ENCODE measurements at places on chromosomes 5 and 9. TPM values are rescaled to one million over a fixed set of nuclear protein-coding genes. Genes with fewer than 3 reads are reported as not detected.

DNA sequence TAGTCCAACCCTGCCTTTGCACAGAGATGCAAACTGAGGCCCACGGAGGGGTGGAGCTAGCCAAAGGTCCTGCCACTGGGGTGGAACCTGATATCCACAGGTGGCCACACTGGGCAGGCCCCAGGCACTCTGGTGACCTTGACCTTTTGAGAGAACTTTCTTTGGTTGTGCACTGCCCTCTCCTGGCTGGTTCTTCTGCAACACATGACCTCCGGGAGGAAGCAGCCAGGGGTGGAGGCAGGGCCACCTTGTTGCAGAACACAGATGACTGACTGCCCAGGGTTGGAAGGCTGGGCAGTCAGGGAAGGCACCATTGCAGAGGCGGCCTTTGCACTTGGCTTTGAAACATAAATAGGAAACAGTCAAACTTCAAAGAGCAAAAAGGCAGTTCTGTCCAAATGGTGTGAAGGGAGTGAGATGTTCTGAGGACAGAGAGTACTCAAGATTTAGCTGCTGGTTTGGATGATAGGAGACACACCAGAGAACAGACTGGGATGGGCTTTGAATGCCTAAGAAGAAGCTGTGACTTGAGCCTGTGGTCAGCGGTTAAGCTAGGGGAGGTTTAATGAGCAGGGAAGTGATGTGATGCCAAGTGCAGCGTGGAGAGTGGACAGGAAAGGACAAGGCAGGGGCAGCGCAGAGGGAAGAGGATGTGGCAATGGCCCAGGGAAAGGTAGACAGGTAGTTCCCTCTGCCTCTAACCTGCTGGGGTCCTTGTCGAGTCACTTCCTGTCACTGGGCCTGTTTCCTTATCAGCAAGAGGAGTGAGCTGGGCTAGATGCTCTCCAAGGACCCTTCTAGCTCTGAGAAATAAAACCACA, 6.8 kb upstream of the TCOF1 start:
- peak; percentile 73 for DNase-seq

DNA sequence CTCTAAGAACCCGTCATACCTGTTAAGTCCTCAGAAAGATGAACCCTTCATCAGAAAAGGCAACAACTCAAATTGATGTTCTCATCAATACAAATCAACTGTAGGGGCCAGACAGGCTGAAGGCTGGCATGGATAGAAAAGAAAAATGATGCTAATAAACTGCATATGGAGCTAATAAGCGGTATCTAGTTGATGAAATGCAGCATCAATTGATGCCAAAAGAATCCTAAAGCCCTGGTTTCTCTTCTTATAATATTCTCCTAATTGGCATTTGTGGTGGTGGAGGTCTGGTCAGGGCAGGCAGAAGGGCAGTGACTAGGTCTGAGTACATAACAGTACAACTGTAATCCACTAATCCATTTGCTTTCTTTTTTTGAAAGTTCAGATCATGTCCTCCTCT, 322.5 kb downstream of the SPOCK1 start:
- DNase-seq = no peak

CDX1 gene
- total RNA-seq = not detected

GRCh38 chr5:157926977-157927376, 68.0 kb upstream of the CLINT1 start:
- DNase-seq = no peak

- no peak for DNase-seq
Measured at GRCh38 chr5:180067986-180068385, 3.6 kb downstream of the RNF130 start.

DNA sequence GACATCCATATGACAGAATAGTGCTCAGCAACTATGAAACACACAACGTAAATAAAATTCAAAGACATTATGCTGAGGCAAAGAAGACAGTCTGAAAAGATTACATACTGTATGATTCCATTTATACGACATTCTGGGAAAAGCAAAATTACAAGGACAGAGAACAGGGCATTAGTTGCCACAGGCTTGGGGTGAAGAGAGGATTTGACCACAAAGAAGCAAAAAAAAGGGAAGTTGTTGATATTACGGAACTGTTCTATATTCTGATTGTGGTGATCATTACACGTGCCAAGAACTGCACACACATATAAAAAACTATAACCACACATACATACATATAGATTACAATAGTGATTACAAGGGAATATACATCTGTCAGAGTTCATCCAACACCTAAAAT, 24.1 kb downstream of the CDK5RAP2 start:
- no peak for DNase-seq

GRCh38 chr9:23779220-23779619, 46.8 kb downstream of the ELAVL2 start:
- no peak for DNase-seq

DNA sequence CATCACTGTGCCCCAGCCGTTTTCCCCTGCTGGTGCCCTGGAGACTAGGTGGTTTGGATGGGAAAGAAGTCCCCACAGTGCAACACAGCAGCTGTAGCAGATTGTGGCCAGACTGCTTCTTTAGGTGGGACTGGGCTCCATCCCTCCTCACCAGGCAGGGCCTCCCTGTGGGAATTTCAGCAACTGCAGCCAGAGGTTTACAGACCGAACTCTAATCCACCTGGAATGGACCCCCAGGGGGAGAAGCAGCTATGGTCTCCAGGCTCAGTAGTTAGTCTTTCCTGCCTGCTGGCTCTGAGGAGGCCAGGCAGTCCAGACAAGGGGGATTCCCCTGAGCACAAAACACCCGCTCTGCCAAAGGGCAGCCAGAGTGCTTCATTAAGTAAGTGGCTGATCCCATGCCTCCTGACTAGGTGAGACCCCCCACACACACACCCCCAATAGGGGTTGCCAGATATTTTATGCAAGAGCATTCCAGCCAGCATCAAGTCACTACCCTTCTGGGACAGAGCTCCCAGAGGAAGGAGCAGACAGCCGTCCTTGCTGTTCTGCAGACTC, 188.9 kb downstream of the SGCD start:
- DNase-seq = no peak

- no peak for DNase-seq
Measured at GRCh38 chr5:57987552-57987951, 472.3 kb downstream of the PLK2 start.
